Thyroid gland (tissue), 4 donors: ENCODE measurements at places on chromosomes 3 and 15. TPM values are rescaled to one million over a fixed set of nuclear protein-coding genes. Genes with fewer than 3 reads are reported as not detected.
A peak's percentile ranks its signal among the peaks of the same experiment; 100 is the strongest.

DNA sequence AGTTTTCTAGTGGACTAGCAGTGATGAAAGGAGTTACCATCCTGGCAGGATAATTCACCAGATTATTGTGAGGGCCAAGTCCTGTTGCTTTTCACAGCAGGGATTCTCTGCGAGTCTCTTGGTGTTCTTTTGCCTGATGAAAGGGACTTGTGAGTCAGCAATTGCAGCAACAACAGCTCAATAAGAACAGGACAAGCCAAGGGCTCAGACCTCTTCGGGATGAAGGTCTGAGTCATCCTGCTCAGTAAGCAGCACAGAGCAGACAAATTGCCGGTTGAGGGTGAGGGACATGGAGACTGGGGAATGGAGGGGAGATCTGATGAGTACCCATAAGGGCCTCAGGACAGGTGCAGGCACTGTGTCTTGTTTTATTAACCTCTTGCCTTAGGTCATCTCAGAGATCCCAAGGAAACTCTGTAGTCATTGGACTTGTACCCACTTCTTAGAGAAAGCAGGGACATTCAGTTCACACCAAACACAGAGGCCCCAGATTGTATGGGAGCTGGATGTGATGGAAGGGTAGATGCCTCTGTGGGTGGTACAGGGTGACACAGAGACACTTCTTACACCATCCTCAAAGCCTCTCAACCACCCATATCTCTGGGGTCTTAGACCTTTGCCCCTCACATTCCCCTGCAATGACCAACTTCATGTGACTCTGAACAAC, 173.8 kb upstream of the TLE3 start:
- peak; percentile 31 for DNase-seq

DNA sequence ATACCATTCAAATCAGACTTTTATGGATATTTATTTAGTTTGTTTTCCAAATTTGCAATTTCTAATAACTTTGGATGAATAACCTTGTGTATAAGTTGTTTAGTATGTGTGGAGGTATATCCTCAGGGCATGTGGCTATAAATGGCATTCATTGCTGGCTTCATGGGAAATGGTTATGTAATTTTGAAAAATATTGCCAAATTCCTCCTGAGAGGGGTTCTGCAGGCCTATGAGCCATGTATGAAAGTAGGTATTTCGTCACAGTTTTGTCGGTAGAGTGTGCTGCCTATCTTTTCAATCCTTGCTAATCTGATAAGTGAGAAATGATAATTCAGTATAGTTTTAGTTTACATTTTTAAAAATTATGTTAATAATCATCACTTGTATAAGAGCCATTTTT, 256.4 kb upstream of the ZNF385D start:
- no peak for DNase-seq

DNA sequence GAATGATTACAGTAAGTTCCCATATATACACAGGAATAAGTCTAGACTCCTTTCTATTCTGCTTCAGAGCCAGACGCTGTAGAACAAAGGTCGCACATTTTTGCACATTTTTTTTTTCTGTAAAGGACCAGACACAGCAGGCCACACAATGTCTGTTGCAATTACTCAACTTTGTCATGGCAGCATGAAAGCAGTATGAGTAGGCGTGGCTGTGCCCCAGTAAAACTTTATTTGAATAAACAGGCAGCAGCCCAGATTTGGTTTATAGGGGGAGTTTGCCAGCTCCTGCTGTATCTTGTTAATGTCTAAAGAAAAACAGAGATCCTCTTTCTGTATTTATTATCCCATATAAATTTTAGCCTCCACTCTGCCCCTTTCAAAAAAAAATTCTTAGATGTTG, 708.3 kb downstream of the FHIT start:
- DNase-seq: no peak

Gene STAB1
- 100 TPM for total RNA-seq

Gene RYR3
- total RNA-seq: 0.34 TPM

GRCh38 chr3:32912046-32912445, 39.4 kb upstream of the CCR4 start:
- no peak for DNase-seq

DNA sequence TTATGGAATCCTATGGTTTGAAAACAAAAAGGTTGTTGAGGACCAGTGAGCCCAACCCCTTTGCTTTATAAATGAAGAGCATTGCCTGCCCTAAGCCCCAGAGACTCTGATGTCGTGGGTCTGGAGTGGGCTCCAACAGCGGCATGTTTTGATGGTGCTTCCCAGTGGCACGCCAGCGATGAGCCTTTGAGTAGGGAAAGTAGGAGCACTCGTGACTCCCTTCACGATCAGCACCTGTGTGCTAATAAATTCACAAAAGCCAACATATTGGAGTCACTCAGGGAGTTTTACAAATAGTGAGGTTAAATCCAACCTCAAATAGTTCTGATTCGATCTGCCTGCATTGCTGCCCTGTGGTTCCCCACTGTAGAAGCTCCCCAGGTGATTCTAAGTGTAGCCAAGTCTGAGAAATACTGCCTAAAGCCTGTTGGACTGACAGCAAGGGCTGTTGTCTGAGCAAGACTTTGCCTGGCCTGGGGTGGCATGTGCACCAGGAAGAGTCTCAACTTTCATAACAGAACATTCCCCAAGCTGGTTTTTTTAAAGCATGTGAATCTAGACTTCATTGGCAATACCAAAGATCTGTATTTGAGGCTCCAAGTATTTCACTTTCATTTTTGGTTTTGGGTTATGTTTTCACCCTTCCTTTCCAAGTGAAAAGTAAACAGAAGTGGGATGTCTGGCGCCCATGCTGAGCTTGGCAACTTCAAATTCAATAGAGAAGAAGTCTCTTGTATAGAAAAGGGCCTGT, 9.9 kb downstream of the CCR5 start:
- peak; percentile 36 for DNase-seq

GRCh38 chr3:155382396-155383042, 89.0 kb upstream of the STRIT1 start:
- DNase-seq: peak; percentile 72

Gene WNT5A
- total RNA-seq: 10.5 TPM

DNA sequence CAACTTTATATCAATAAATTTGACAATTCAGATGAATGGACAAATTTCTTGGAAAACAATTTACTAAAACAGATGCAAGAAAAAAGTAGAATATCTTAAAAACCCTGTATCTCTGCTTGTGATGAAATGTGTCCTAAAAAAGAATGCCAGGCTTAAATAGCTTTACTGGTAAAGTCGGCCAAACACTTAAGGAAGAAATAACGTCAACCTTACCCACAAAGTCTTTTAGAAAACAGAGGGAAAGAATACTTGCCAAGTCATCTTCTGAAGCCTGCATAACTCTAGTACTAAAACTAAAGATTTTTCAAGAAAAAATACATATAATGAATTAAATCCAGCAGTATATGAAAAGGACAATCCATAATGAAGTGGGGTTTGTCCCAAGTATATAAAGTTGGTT, 111.1 kb downstream of the RASA2 start:
- no peak for DNase-seq

- DNase-seq: no peak
These were observed 233.2 kb downstream of the KLF13 start for GRCh38 chr15:31559786-31560185.

DNA sequence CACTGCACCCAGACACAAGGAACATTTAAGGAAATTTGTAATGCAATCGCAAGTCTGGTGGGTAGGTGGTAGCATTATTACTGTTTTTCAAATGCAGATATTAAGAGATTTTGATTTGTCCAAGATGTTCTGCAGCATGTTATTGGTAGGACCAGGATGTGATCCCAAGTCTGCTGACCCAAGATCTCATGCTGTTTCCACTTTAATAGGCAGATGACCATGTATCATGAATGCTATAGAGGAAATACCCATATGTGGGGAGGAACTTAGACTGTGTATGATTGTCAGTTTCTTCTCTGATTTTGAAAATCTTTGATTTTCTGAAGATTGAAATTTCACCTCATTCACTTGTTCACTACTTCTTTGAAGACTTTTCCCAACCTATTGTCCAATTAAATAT, 28.7 kb downstream of the ATP6V1A start:
- DNase-seq: no peak

Gene ABHD14A
- 91.9 TPM for total RNA-seq

- peak; percentile 18 for DNase-seq
These were observed 72.0 kb upstream of the MAP4 start for GRCh38 chr3:48088056-48088748.

GRCh38 chr3:183260167-183260904, 7.3 kb downstream of the B3GNT5 start:
- DNase-seq: peak; percentile 55

- DNase-seq: no peak
These were observed 173.1 kb upstream of the CMC1 start for GRCh38 chr3:28068342-28068741.
